GM04503 (cell line): ENCODE measurements at places on chromosomes 7 and 10.

DNA sequence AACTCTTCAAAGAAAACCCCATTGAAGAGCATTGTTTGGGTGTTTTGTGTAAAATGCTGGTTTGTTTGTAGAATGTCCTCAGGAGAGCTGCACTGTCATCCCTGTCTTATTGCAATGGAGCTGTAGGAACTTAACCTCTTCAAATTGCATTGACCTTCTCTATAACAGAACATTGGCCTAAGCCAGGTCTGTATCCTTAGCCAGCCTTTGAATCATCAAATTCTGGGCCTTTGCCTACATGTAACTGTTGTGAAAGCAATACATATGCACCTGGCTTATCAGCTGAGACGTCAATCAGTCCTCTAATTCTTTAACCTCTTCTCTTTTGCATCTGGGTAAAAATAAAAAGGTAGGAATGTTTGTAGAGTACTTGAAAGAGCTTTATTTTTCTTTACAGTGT is 196.0 kb downstream of the CSTF2T start:
- no peak for DNase-seq

GRCh38 chr7:1961701-1962276 is 271.0 kb downstream of the MAD1L1 start:
- DNase-seq, result peak; percentile 31

- no peak for DNase-seq
These were observed 95.0 kb upstream of the POM121L12 start for GRCh38 chr7:52940481-52940880.

GRCh38 chr10:72104472-72105097 is 16.2 kb upstream of the SPOCK2 start:
- DNase-seq, result peak; percentile 20
